ENCODE measurements at places on chromosomes 11 and 22.

DNA sequence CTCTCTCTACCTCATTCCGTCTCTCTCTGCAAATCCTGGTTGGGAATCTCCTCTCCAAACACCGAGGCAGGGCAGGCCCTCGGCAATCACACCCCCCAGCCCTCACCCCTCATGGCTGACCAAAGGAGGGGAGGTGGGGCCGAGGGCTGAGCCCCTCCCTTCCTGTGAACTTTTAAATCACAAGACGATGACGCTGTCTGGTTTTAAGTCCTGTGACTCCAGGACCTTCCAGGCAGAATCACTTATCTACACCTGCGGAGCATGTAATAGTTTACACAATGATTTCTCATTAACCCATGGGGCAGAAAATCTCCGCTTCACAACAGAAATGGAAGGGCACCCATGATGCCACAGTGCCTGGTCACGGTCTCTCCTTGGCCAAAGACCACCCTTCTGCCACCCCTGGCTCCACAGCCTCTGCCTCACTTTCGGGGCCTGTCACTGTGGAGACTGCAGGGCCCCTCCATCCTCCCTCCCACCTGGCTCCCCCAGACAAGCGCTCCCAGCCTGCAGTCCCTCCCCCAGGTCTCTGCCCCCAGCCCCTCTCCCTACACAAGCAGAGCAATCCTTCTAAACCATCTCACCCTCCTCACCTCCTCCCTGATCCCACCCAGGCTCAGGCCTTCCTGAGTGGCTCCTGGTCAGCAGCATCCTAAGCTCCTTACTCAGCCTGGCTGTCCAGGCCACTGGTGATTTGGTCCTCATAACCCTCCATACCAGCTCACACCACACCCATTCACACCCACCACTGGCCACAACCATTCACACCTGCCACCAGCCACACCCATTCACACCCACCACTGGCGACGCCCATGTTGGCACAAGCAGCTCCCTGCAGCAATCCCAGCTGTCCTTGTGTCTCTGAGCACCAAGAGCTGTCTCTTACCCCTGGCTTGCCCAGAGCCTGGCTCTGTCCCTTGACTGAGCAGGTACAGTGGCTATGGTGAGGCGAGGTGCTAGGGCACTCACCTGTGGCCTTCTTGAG is 30.7 kb upstream of the ARFGAP3 start:
- DNase-seq: no peak

- DNase-seq: peak; percentile 83
These were observed 3.9 kb downstream of the MYEOV start for GRCh38 chr11:69297787-69298266.

DNA sequence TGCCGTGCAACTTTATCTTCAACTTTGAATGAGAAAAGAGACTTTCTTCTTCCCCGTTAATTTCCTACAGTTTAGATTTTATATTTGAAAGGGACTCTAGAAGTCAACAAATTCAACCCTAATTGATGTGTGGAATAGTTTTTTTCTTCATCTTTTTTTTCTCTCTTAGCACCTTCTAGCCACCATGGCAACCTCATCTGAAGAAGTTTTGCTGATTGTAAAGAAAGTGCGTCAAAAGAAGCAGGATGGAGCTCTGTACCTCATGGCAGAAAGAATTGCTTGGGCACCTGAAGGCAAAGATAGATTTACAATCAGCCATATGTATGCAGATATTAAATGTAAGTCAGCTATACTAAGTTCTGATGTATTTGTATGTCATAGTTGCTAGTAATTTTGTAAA is 10.5 kb downstream of the GTF2H1 start:
- DNase-seq: no peak

- no peak for DNase-seq
These were observed 20.2 kb downstream of the LIF start for GRCh38 chr22:30226192-30226832.

GRCh38 chr11:12512826-12513395 is 135.5 kb downstream of the PARVA start:
- no peak for DNase-seq

DNA sequence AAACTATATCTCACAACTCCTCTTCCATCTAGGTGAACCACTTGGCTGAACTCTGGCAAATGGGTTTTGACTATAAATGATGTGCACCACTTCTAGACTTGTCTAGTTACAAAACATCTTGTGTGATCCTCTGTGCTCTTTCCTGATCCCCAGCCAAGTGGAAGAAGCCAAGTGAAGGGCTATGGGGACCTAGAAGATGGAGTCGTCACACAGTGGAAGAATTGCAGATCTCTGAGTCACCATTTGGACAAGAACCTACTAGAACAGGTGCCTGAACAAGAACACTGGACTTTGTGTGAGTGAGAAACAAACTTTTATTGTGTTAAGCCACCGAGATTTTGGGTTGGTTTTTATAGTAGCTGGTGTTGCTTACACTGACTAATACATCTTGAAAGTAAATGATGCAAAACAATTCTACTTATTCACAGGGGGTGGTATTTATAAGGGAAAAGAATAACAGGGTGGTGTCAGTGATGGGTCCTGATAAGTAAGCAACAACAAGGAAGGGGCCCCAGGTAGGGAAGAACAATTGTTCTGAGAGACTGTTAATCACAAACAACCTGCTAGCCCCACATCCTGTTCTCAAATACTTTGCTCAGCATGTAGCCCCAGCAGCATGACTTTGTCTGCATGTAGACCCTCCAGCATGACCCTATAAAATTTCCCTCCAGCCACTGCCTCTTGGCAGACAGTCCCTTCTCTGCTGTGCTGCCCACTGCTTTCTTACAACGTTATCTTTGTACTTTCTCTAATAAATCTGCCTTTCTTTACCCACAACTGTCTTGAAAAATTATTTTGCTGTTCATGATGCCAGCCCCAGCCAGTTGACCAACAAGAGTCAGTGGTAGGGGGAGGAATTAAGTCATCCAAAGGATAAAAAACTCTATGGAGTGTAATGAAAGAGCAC is 280.7 kb upstream of the PLET1 start:
- no peak for DNase-seq

DNA sequence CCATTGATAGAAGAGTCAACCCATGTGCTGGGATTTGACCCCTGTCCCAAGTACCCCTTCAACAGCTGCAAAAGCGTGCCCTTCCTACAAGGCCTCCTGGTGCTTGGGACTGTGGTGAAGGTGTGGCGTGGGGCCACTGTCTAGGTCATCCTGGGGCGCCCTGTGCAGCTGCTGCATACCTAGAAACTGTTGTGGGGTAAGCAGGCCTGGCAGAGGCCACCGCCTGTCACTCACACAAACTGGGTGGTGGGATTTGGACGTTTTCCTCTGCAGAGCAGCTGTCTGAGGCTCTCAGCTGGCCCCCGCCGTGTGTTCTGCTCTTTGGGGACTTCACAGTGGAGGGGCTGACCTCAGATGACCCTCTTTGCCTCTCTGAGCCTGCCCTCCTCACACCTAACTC is 69.7 kb downstream of the SCN3B start:
- no peak for DNase-seq

DNA sequence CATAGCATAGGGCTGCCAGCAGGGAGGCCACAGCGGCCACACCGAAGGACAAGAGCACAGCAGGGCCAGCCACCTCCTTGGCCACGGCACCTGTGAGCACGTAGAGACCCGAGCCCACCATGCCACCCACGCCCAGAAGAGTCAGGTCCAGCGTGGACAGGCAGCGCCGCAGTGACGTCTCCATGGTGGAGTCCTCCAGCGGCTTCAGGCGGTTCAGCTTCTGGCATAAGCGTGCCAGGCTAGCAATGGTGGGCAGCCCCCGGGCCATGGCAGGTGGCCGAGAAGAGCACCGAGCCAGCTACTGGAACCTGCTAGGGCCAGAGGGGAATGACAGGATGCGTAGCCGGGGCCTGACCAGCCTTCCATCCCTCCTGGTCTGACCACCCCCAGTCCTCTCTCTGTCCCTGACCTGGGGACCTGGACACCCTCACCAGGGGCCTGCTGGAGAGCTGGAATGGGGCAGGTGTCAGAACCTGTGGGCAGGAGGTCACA is 770 bp downstream of the SLC7A4 start:
- no peak for DNase-seq

DNA sequence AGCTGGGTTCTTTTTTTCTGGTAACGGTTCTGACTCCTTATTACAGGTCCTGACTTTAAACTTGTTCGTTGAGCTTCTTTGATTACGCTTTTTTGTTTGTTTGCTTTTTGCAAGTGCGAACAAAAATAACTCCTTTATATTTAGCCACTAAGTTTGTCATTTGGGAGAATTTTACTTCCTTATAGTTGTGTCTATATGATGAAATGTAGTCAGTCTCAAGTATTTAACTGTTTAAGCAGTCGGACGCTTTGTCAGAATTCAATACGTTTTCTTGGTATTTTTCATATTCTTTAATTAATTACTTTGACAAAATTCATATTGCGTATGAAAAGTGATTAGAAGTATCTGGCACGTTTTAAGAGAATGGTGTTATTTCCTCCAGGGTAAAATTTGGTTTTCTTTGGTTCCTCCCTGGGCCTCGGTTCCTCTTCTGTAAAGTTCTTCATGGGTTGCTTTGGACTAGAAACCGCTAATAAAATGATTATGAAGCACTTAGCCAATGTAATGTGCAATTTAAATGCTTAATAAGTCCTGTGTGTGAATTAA is 1.3 kb downstream of the CBL start:
- no peak for DNase-seq

DNA sequence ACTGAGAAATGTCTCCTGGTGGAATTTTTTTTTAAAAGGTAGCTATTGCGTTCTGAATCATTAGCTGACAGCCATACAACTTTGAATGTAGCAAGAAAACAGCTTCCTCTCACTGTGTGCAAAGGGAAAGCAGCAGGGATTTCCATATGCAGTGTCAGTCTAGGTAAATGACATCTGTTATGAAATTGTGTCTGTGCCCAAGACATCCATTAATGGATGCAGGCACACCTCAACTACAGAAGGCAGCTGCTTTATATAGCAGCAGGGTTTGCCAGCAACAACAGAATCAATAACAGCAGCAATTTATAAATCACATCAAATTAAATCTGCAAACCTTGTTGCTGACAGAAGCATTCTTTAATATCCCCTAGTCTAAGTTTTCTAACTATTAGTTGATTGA is 745.3 kb upstream of the RAG2 start:
- DNase-seq: no peak

- peak; percentile 52 for DNase-seq
These were observed 120.5 kb upstream of the RASSF10 start for GRCh38 chr11:12888525-12889158.

DNA sequence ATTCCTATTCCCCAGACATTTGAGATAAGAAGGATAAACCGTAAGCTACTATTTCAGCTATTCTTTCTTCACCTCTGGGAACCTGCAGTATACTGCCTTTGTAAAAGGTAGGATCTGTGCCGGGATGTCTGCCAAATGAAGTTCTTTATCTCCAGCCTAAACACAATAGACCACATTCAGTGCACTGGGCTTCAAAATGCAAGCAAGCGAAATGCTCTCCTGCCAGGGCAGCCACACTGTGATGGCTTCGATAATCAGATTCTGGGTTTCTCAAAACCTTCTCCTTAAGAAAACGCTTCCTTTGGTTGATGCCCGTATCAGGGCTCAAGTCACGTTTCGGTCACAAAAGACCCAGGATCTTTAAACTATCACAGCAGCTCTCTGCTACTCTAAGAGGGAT is 299.5 kb upstream of the B3GAT1 start:
- no peak for DNase-seq

DNA sequence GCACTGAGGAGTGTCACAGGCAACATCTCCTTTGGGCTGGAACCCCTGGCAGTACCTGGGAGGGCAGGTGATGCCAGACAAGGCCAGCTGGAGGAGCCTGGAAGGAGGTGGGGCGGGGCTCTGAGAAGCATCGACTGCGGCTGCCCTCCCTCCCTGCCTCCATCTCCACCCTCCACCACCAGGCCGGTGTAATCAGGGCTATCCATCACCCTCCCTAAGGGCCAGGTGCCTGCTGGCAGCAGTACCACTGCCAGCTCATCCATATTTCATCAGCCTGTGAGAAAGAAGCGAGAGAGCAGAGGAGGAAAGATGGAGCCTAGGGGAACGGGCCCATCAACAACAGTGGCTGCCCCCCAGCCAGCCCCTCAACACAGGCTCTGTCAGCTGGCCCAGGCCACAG is 51.4 kb upstream of the RASD2 start:
- no peak for DNase-seq

DNA sequence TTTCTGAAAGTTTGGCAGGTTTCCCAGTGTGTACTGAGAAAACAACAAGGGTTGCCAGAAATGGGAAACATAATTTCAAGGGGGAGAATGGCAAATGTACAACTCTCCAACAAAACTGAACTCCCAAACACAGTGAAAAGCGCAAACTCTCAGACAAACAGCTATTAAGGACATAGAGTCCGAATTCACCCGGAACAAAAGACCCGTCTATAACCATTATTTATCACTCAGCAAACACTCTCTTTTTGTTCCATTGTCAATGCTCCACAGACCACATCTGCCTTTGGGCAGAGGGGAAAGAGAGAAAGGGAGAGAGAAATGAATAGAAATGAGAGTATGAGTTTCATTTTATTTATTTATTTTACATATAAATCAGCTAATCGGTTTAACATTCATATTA is 21.7 kb downstream of the KIRREL3 start:
- DNase-seq: no peak

GRCh38 chr11:92383430-92383829 is 158.8 kb downstream of the FAT3 start:
- no peak for DNase-seq

- no peak for DNase-seq
These were observed 1206.3 kb upstream of the CNTN5 start for GRCh38 chr11:97814325-97814959.

DNA sequence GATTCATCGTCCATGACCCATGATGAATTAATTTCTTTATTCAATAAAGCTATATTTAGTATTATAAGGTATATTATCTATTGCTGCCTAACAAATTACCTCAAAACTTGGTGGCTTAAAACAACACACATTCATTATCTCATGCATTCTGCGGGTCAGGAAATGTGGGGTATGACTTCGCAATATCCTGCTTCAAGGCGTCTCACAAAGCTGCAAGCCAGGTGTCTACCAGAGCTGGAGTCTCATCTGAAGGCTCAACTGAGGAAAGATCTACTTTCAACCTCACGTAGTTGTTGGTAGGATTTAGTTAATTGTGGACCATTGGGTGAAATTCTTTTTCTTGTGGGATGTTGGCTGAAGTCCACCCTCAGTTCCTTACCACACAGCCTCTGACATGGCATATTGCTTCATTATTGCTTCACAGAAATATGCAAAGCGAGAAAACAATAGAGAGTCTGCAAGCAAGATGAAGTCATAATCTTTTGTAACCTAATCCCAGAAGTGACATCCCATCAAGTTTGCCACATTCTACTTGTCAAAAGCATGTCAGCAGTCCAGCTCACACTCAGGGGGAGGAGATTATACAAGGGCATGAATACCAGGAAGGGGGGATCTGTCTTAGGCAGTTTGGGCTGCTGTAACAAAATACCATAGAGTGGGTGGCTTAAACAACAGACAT is 45.1 kb downstream of the KREMEN1 start:
- no peak for DNase-seq
